ENCODE measurements at places on chromosomes 2 and 18.

- DNase-seq = no peak
Observed at GRCh38 chr2:68857202-68857845, 13.9 kb downstream of the BMP10 start.

DNA sequence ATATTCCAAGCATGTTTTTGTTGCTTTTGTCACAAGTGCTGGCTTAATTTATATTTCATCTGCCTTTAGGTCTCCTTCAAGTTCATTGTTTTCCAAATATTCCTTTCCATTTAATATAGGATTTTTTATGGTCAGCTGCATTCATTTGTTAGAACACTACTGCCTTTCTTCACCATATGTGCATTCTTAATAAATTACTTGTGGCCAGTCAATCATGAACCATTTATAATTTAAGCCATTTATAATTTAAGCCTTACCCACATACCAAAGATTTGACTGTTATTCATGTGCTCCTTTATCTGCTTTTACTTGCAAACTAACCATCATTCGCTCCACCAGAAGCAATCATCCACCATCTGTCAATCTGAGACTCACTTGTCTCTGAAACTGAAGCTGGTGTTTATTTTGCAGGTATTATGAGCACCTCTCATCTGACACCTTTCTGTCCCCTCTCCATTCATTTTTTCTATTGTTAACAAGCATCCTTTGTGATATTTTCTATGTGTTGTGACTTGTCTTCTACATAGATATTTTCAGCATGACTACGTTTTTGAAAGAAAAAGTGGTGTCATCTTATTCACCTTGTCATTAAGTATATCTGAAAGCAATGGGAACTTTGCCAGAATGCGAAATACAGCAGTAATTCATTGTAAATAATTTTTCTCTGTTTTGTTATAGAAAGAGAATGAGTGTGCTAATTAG, 786.8 kb downstream of the KCNJ3 start:
- no peak for DNase-seq

- DNase-seq = no peak
Observed at GRCh38 chr2:891734-892133, 58.9 kb upstream of the SNTG2 start.

DNA sequence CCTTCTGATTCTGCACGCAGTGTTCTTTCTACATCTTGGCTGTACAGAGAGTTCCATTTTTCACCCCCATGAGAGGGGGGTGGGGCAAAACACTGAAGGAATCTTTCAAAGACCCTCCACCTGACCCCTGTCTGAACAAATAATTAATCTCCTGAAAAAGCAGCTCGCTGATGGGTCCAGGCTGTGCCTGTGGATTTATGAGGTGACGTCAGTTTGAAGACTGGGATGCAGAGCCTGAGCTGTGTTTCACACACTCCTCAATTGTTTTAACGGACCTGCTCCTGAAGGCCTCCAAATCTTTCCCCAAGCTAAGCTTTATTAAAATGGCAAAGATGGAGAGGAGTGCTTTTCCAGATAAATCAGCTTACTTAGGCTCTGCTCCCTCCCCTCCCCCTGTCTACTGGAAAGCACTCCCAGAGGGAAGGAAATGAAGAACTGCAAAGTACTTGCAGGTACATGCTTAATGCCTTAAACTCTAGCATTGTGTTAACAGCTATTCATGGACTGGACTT, 390.2 kb upstream of the TNP1 start:
- no peak for DNase-seq

DNA sequence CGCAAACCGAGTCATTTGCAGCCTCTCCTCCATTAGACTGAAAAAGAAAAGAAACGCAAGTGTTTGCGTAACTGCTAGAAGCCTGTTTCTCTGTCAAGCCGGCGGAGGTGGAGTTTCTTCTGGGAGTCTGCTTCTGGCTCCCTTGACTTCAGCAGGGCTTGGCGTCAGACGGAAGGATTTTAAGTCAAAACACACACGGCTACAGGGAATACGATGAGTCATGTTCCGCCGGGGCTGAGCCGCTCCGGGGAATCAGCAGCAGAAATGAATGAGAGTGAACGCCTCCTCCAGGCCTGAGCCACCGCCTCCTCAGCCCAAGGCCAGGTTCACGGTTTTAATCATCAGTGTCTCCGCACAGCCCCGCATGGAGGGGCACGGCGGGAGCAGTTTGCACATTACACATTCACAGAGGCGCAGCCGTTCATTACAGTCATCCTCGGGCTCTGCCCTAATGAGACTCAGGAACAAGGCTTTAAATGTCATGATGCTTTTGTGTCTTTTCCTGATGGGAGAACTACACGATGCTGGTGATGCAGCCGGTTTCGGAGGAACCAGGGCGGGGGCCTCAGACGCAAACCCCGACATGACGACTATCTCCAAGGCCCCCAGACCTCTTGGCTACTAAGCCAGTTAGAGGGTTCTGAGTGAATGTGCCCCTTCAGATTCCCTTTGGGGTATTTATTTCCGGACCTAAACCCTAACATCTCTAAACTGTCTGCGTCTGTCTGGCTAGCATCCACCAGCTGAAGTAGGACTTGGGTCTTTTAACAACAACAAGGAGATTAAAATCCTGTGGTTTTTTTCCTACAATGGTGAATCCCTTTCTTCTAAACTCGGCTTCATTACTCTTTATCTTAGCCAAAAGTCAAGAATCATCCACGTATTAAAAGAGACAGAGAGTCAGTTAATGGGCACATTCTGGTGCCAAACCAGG, 11.1 kb upstream of the SCG2 start:
- peak; percentile 98 for DNase-seq

- DNase-seq = peak; percentile 2
Observed at GRCh38 chr18:28357766-28358401, 181.0 kb upstream of the CDH2 start.

DNA sequence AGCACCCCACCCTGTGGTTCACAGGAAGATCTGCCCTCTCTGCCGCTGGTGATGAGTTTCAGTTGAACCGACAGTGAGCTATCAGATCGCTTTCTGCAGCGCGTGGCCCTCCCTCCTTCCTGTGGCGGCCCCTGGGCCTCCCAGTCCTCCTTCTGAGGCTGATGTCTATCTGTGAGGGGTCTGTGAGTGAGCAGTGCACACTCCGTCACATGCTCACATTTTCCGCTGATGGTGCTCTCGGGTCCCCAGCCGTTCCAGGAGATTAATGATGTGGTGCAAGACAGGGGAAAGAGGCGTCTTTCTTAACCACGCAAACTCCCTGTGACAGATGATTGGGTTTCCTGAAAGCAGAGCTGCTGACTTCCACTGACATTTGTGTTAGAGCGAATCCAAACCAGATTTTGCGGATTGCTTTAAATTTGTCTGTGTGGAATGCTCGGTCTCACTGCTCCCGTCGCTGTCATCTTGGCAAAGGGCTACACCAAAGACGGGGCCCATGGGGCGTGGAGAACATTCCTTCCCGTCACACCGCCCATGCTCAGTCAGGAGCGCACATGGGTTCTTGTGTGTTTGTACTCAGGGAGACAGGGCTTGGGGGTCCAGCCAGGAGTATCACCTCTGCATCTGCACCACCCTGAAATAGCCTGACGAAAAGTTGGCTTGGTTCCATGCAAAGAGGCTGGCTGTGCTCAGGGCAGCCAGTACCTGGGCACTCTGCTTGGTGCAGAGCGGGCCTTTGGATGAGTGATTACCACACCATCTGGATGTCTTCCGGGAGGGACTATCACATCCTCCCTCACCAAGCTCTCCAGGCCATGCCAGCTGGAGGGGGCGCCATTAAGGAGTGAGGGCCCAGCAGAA, 154.7 kb upstream of the HS6ST1 start:
- DNase-seq = peak; percentile 88

- DNase-seq = no peak
Observed at GRCh38 chr18:51765606-51766360, 568.3 kb upstream of the MEX3C start.

- no peak for DNase-seq
Observed at GRCh38 chr18:76167410-76167809, 327.6 kb downstream of the ZNF516 start.

- no peak for DNase-seq
Observed at GRCh38 chr2:136008205-136008865, 22.9 kb upstream of the DARS1 start.

- no peak for DNase-seq
Observed at GRCh38 chr2:26432363-26432762, 30.6 kb downstream of the DRC1 start.

GRCh38 chr18:10895976-10896375, 253.4 kb downstream of the PIEZO2 start:
- DNase-seq = no peak

DNA sequence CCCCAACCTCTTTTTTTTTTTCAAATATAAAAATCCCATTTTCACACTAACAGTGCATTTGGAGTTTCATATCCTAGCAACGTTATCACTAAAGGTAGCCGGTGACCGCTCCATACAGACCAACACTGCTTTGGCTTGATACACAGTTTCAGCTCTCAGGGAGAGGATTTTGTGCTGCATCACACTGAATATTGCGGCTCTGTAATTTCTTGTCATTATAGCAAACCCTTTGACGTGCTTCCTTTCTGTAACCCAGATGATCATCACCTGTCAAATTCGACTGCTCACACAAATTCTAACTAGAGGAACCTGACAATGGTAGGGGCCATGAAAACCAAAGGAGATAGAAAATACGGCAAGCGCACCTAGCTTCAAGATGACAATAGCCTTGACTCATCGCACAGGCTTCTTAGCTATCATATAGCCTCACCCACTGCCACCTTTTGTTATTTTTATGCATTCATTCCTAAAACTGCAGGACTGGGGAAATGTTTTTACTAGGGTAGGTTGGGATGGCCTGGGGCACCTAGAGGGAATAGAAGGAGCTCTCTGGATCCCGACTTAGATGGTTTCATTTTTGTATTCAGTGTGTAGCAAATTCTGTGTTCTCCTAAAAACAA, 582.9 kb upstream of the PIK3C3 start:
- DNase-seq = no peak

DNA sequence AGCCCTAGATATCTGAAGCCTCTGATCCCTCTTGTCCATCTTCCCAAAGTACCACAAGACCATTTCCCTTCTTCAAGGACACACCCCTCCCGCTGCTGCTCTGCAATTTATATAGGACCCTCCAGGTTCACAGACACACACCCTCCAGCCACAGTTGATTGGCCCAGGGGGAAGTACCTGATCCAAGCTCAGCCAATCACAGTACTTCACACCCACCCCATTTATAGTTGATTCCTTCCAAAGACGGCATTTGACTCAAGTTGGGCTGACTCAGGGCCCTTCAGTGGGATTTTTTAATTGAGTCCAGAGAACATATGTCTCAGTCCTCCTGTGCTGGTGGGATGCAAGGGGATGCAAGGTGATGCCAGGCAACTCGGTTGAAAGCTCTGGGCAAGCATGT, 59.2 kb downstream of the GYPC start:
- no peak for DNase-seq

GRCh38 chr2:51013079-51013932, 18.6 kb downstream of the NRXN1 start:
- no peak for DNase-seq

DNA sequence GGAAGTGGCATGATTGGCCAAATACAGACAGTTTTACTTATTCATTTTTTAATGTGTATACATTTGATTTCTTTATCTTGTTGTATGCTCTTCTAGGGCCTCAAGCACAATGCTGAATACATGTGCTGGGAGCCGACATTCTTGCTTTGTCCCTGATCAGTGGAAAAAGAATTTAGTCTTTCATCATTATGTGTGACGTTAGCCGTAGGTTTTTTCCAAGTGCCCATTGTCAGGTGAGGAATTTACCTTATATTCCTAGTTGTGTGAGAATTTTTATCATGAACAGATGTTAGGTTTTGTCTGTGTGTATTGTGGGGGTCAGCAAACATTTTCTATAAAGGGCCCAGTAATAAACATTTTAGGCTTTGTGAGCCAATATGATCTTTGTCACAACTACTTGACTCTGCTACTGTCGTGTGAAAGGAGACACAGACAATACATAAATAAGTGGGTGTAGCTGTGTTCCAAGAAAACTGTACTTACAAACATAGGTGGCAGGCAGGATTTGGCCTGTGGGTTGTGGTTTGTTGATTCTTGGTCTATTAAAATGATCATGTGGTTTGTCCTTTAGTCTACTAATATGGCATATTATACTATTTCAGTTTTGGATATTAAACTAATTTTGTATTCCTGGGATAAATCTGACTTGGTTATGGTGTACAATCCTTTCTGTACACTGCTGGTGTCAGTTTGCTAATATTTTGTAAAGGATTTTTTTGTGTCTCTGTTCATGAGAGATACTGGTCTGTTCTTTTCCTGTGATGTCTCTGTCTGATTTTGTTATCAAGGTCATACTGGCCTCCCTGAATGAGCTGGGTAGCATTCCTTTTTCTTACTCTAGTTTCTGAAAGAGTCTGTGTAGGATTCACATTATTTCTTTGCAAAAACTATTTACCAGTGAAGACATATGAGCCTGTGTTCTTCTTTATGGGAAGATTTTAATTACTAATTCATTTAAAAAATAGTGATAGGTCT, 132.2 kb upstream of the SMAD7 start:
- no peak for DNase-seq

GRCh38 chr18:59767732-59768131, 70.5 kb upstream of the CCBE1 start:
- DNase-seq = no peak

DNA sequence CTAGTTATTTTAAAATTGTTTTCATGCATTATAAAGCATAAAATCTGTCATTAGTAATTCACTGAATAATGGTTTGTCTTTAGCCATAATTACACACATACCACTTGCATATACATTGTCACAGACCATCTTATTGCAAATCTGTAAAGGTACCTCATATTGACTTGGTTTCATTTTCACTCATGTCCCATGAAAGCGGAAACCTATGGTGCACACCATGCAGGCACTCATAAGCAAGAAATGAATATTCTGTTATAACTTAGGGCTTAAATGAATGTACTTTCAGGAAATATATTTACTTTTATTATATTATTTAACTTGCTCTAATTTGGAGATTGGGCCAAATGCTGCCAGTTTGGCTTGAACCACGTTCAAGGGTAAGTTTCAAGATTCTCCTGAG, 29.2 kb upstream of the STK17B start:
- DNase-seq = no peak

DNA sequence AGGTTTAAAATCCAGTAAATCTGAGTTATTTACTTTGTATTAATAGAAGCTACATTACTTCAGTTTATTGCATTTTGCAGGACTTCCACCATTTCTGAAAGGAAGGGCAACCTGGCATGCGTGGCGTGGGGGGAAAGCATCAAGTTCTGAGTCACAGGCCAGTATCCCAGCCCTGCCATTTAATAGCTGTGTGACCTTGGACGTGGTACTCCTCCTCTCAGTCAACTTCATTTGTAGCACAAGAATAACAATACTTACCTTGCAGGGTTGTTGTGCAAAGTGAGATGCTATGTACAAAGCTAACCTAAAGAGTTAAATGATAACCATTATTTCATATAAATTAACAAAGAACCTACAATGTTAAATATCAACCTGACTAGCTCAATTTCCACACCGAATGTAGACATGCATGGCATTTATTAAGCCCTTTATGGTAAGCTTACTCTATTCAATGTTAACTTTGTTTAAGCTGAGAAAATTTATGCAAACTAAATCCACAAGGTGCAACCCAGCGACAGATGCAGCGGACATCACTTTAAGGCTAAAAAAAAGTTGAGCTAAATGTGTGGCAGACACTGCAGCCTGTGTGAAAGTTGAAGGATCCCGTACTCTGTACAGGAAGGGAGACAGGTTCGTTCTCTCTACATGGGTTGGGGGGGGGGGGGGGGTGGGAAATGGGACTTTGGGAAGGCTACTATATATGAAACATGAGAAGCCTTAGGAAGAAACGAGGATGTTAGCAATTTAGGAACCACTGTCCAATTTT, 17.2 kb upstream of the STPG4 start:
- peak; percentile 44 for DNase-seq
